GM13977 (cell line): ENCODE measurements at places on chromosomes 3 and 15.
A peak's percentile ranks its signal among the peaks of the same experiment; 100 is the strongest.

DNA sequence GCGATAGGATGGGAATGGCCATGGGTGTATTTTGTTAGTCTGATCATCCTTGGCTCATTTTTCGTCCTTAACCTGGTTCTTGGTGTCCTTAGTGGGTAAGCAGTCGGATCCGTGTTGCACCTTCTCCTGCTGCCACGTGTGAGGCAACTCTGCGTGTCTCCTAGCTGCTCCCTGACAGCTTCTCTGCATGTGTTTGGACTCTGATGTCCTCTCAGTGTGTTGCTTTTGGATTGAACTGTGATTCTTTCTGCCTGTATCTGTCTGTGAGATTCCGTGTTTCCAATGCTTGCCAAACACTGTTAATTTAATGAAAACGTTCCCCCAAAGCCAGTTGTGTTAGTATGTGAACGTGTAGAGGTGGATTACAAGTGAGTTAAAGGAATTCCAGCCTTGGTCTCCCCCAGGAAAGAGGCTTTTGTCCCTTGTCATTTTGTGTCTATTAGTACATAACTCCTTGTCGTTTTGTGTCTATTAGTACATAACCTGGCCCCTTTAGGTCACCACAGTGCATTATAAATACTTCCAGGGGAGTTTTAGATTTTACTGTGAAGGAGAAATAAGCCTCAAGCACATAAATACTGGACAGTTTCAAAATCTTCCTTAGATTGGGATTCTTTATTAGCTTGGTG, 172.4 kb downstream of the CHDH start:
- no peak for DNase-seq

DNA sequence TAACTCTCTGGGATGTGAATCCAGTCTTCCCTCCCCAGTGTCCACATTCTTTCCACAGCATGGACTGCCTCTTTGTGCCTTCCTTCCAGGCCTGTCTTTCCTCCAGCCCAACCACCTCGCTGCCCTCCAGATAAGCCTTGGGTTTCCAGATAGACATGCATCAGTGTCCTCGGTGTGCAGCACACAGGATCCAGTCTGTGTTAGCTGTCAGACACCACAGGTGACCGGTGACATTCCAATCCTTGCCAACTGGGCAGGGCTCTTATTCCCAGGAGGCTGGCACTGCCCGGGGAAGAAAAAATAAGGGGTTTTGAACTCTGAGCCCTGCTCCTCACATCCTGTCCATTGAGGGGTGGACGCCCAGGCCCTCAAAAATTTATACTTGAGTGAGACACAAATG, 6.0 kb upstream of the SLC6A1 start:
- DNase-seq = no peak

GRCh38 chr3:181279239-181279565, 289.7 kb upstream of the DNAJC19 start:
- no peak for DNase-seq

GRCh38 chr3:5565026-5565425, 377.5 kb downstream of the EDEM1 start:
- no peak for DNase-seq

GRCh38 chr3:38627956-38628355, 21.5 kb downstream of the SCN5A start:
- peak; percentile 60 for DNase-seq

- DNase-seq = no peak
Observed at GRCh38 chr3:123313889-123314288, 112.1 kb downstream of the SEC22A start.

- no peak for DNase-seq
Observed at GRCh38 chr3:176789947-176790346, 407.3 kb downstream of the TBL1XR1 start.

- no peak for DNase-seq
Observed at GRCh38 chr3:184384342-184384741, 4.5 kb downstream of the CHRD start.

- DNase-seq = no peak
Observed at GRCh38 chr3:140588558-140588957, 89.3 kb upstream of the TRIM42 start.

GRCh38 chr3:175608356-175608755, 749.2 kb downstream of the NAALADL2 start:
- no peak for DNase-seq

DNA sequence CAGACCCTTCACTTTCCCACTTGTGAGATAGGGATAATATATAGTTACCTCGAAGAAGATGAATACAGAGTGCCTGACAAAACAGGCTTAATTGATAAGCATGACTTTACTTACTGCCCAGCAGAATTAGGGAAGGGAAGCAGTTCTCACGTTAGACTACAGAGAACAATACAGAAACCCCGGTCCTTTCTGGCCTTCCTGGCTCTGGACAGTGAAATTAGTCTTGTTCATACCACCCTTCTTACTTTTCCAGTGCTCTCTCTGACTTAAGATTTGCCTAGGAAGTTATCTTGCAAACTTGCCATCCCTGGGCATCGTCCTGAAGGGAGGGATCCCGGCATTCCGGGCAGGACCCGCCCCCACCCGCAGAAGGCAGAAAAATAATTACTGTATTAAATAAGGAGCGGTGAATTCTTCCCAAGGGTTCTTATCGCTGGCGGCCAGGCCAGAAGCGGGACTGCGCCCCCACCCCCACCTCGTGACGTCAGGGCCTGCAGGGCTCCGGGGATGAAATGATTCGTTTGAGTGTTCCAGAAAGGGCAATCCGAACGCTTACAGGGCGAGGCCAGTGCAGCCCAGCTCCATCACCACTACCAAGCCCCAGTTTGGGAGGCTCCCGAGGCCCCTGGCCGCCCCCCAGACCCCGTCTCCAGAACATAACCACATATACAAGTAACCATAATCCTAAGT, 8.4 kb downstream of the SOX2 start:
- no peak for DNase-seq

- no peak for DNase-seq
Observed at GRCh38 chr3:118057086-118057485, 977.6 kb downstream of the IGSF11 start.

- DNase-seq = no peak
Observed at GRCh38 chr3:175951047-175951694, 1092.0 kb downstream of the NAALADL2 start.

DNA sequence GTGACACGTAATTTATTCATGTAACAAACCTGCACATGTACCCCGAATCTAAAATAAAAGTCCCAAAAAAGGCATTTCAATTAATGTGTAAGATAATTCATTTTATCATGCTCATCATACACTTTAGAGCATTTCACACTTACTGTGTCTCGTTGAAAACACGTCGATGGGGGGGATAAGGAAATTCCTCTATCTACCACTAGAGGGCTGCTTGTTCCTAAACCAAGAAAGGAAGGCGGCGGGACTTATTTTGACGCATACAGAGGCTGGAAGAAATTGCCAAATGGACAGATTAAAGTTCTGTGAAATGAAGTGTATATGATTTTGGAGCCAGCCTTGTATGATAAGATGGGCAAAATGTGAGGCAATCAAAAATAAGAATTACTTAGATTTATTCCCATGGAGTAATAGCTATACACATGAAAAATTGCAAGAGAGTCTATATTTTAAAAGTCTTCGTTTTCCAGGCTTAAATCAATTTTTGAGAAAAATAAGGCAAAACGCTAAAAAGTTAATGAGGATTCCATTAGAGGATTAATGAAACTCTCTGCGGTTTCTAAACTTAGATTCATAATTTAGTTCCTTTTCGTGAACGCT, 346.8 kb downstream of the CNTN3 start:
- DNase-seq = peak; percentile 20

DNA sequence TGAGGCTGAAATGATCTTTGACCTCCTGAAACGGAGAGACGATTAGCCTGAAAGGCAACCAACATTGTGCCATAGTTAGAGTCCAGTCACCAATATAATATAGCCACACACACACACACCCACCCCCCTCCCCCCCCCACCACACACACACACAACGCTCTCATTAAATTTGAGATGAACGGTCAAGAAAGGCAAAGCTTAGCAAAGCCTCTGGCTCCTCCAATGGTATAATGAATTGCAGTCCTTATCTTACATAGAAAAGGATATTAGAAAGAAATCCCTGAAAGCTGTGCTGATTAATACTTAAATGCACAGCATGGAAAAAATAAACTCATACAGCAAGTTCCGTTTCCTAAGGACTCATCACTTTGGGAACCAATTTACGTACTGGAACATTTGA, 876 bp upstream of the ZNF385D start:
- DNase-seq = no peak

- no peak for DNase-seq
Observed at GRCh38 chr3:65856907-65857306, 181.8 kb downstream of the MAGI1 start.

DNA sequence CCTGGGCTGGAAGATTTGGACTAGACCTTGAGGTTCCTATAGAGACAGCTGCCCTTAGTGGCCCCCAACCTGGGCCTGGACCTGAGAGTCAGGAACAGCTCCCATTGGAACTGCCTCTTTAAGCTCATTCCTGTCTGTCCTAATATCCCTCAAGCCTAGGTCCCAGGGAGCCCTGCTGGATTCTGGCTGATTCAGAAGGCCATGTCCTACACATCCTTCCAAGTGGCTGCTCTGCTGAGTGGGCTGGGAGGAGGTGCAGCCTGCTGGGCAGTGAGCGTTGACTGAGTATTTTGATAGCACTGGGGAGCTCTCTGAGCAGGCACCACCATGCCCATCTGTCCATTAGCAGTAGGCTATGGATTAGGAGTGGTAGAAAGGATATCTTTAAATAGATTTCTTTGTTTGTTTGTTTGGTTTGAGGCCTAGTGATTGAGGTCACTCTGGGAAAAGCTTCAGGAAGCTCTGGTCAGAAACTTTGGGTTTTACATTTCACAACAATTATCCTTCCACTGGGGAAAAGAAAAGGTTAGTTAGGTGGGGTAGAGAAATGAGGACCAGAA, 54.6 kb upstream of the ATOSA start:
- DNase-seq = no peak
